ENCODE measurements at places on chromosomes 4 and X. TPM values are rescaled to one million over a fixed set of nuclear protein-coding genes. Genes with fewer than 3 reads are reported as not detected.

Gene GPR173
- total RNA-seq: 3.1 TPM

Gene CHST7
- total RNA-seq: 16.9 TPM

Gene SPATA4
- 0.20 TPM for total RNA-seq

Gene ANK2
- 150 TPM for total RNA-seq

Gene GRIA3
- 2.6 TPM for total RNA-seq

Gene UBE2K
- total RNA-seq: 14.0 TPM

Gene TEX11
- total RNA-seq: not detected

Gene ZBED1
- 34.0 TPM for total RNA-seq

Gene TASL
- not detected for total RNA-seq

Gene TRAPPC11
- 51.8 TPM for total RNA-seq

Gene SYNPO2
- 10.3 TPM for total RNA-seq

Gene ATRX
- total RNA-seq: 49.2 TPM

Gene FAM184B
- not detected for total RNA-seq

Gene APELA
- total RNA-seq: not detected

Gene PLXNB3
- total RNA-seq: 4.4 TPM

Gene DUSP21
- not detected for total RNA-seq

Gene ADGRL3
- total RNA-seq: not detected

Gene FRMD7
- under 0.01 TPM for total RNA-seq

Gene GAGE1
- not detected for total RNA-seq

Gene IL21
- total RNA-seq: not detected

Gene ANKRD50
- total RNA-seq: 12.5 TPM

Gene ARFIP1
- 40.3 TPM for total RNA-seq

Gene ABRAXAS1
- total RNA-seq: 13.6 TPM

Gene GUCY1B1
- total RNA-seq: 4.8 TPM

Gene EGFL6
- not detected for total RNA-seq

Gene ARAP2
- total RNA-seq: under 0.01 TPM

Gene VEGFC
- total RNA-seq: 11.8 TPM

Gene NAA10
- 70.4 TPM for total RNA-seq

Gene HTT
- total RNA-seq: 66.3 TPM

Gene TSPAN6
- total RNA-seq: 16.6 TPM

Gene TIGD4
- 0.20 TPM for total RNA-seq

Gene ADRA2C
- not detected for total RNA-seq

Gene CFAP299
- 2.7 TPM for total RNA-seq

Gene PASD1
- not detected for total RNA-seq

Gene CPLX1
- total RNA-seq: not detected

Gene RIBC1
- total RNA-seq: 0.73 TPM

Gene GABRE
- total RNA-seq: 13.6 TPM

Gene EMD
- total RNA-seq: 38.5 TPM

Gene HERC6
- total RNA-seq: 2.9 TPM

Gene TRIM2
- total RNA-seq: 27.2 TPM

Gene NAAA
- total RNA-seq: 45.2 TPM
